Endothelial cell of umbilical vein (primary cell): ENCODE measurements at places on chromosomes 11 and 22.

GRCh38 chr11:11976481-11977127, 31.8 kb downstream of the DKK3 start:
- peak; percentile 26 for DNase-seq

GRCh38 chr11:105538588-105538987, 71.3 kb upstream of the GRIA4 start:
- no peak for DNase-seq

- no peak for DNase-seq
Observed at GRCh38 chr22:22506736-22507135, 1.8 kb downstream of the ZNF280B start.

DNA sequence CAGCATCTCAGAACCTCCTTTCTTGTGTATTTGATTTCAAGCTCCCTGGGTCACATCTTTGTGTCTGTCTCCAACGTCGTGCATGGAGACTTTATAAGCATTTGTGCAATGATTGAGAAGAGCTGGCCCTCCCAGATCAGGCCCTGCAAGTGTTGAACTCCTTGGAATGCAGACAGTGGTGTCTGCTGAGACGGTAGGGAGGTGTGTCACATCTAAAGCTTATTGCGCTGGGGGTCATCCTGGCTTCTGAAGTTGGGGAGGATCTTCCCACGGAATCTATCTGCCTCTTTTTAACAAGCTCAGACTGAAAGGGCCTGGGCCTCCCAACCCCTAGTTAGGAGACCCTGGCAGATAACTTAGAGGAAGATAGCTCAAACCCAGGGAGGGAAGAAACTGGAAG, 6.7 kb downstream of the APLNR start:
- no peak for DNase-seq

GRCh38 chr11:17812865-17813187, 78.2 kb downstream of the KCNC1 start:
- DNase-seq = no peak

GRCh38 chr11:110890995-110891394, 178.8 kb upstream of the ARHGAP20 start:
- no peak for DNase-seq

DNA sequence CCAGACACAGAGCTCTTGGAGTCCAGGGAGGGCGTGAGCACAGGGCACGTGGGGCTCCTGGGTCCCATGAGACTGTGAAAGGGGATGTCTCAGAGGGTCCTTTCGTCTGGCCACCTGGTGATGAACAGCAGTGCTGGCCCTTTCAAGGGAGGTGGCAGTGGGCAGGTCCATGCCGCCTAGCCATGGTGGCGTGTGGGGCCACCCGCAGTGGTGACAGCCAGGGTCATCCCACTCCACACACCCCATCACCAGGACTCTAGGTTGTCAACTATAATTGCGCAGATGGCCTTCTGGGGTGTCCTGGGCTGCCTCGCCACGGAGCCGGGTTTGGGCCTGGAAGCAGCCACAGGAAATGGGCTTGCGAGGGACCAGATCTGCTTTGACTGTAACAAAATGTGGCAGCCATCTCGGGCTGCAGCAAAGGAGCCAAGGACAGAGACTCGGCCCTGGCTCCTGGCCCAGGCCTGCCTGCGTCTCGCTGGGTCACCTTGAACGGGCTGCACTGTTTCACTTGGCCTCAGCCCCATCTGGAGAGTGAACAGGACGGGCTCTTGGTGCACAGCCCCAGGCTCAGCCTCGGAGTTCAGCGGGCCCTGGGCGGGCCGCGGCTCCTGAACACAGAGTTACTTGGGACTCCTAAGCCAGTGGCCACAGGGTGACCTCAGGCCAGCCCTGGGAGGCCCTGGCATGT, 1350.5 kb downstream of the BRD1 start:
- no peak for DNase-seq

DNA sequence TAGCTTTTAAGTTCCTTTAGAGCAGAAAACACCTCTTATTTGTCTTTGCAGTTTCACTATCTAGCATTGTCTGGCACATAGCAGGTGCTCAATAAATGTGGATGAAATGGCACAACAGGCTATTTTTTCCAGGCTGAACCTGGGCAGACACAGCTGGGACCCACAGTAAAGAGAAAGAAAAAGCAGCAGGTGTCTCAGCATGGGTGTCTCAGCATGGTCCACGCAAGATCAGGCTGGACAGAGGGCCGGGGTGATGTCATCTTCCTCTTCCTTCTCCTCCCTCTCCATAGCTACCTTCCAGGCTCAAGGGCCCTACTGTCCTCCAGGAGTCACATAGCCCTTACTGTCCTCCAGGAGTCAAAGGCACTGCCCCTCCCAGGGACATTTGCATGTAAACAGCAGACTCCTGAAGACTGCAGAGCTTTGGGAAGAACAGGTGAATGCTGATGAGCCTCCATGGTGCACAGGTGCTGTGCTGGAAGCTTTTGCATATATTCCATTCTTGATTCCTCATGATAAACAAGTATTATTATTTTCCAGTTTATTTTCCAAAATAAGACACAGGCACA, 65.2 kb downstream of the DSCAML1 start:
- no peak for DNase-seq

GRCh38 chr11:117610901-117611300, 186.1 kb downstream of the DSCAML1 start:
- no peak for DNase-seq

DNA sequence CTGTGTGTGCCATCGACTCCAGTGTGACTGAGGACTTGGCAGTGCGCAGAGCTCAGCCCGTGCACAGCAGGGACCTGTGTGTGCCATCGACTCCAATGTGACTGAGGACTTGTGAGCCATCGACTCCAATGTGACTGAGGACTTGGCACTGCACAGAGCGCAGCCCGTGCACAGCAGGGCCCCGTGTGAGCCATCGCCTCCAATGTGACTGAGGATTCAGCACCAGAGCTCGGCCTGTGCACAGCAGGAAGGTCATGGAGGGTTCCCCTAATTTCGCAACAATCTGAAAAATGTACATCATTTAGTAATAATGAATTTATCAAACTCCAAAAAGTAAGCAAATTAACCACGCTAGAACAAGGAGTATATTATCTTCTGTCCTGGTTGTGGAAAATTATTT, 348.3 kb upstream of the B3GAT1 start:
- DNase-seq = no peak
